ENCODE measurements at places on chromosomes 2 and 18.

GRCh38 chr18:55264108-55264507, 304.8 kb upstream of the CCDC68 start:
- no peak for DNase-seq

GRCh38 chr2:27105981-27106380, 12.9 kb downstream of the CGREF1 start:
- no peak for DNase-seq

DNA sequence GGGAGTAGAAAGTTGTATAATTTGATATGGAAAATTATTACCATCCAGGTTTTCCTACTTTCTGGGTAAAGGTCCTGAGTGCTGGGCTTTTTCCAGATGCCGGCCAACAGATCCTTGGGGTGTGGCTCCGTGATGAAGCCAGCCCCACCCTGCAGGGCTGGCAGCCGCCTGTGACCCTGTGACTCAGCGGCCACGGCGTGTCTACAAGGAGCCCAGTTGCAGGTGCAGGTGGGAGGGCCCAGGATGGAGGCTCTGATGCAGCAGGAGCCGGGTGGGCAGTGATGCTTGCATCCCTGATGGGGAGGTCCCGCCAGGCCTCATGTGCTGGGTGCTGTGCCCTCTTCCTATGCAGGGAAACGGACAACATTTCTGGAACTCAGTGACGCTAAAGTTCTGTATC, 96.0 kb upstream of the ALKAL2 start:
- no peak for DNase-seq

GRCh38 chr2:16818203-16818556, 152.5 kb upstream of the CYRIA start:
- no peak for DNase-seq

DNA sequence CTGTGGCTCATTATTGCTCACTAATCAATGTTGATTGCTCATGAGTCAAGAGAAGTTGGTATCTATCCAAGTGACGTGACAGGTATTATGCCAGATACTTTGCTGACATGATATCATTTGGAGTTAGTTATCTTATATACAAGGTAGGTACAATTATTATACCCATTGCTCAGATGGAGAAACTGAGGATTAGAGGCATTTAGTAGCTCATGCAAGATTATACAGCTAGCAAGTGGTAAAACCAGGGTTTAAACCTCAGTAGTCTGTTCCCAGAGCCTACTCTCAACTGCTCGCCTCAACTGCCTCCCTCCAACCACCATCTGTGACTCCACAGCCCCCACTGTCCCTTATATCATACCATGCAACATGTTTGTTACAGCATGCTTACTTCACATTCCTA, 6.1 kb downstream of the FIGLA start:
- no peak for DNase-seq

- no peak for DNase-seq
Observed at GRCh38 chr18:1965541-1965940, 605.8 kb downstream of the METTL4 start.

GRCh38 chr2:99988599-99988998, 153.8 kb downstream of the AFF3 start:
- no peak for DNase-seq

- no peak for DNase-seq
Observed at GRCh38 chr18:24031318-24031717, 16.8 kb downstream of the TTC39C start.

- no peak for DNase-seq
Observed at GRCh38 chr2:46547223-46548102, 68.1 kb downstream of the TMEM247 start.

- DNase-seq, result no peak
Observed at GRCh38 chr2:25201265-25201664, 32.9 kb upstream of the POMC start.

GRCh38 chr2:180191432-180192124, 184.5 kb upstream of the CWC22 start:
- DNase-seq, result no peak

DNA sequence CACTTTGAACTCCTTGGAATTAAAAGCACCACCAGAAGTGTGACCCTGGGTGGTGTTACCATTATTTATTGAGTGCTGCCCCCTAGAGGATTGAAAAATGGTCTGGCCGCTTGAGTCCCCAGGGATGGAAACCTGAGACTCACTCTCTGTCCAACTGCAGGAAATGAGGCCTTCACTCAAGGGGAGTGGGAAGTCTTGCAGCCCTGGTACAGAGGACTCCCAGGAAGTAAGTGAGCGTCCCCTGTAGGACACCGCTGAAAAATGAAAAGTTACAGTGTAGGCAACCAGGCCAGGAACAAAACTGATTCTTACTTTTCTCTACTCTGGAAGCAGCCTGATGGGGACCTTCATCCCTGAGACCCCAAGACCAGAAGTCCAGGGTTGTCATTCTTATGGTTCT, 2.2 kb upstream of the NRP2 start:
- no peak for DNase-seq

- DNase-seq, result no peak
Observed at GRCh38 chr2:233449921-233450863, 95.9 kb downstream of the DGKD start.

DNA sequence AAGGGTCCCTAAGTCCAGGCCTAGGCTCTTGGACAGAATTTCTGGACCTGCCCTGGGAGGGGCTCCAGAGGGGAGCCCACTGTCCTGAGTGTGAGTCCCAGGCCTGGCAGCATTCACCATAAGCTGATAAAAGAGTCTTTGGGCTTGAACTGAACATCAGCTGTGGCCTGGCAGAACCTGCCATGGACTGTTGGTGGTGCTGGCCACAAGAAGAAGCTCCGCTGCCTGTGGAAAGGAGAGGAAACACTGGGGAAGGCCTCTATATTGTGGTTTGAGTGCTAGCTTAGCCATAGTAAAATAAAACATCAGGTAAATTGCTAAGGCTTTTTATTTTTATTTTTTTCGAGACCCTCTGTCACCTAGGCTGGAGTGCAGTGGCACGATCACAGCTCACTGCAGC, 20.9 kb upstream of the BAZ2B start:
- DNase-seq, result no peak

DNA sequence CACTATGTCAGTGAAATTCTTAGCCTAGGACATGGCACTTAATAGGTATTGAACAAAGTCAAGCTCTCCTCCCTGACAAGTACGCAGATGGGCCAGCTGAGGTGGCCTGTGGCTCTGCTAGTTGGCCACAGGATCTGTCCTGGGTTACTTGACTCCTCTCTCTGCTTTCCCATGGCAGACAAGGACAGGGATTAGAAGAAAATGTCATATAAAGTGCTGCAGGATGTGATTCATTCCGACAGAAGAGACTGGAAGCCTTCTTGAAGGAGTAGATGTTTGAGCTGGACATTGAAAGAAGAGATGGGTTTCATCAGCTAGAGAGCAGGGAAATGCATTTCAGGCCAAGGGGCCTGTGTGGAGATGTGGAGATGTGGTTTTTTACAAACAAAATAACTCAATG, 46.7 kb downstream of the SMAD7 start:
- DNase-seq, result no peak

- no peak for DNase-seq
Observed at GRCh38 chr2:110680709-110681108, 2.8 kb upstream of the BUB1 start.

DNA sequence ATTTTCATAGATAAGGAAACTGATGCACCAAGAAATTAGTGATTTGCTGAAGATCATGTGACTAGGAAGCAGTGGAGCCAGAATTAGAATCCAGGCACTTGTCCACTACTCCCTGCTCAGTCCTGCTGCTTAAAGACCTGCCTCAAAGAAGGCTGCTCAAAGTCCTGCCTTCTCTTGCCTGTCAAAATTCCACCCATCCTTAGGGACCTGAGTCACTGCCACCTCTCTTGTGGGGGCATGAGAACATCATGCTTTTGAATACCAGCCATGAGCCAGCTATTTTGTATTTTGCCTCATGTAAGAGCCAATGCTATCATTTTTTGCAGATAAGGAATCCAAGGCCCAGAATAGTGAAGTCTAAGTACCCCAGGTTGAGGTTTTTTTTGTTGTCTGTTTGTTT, 47.1 kb downstream of the DDX1 start:
- DNase-seq, result no peak

- DNase-seq, result no peak
Observed at GRCh38 chr2:120108049-120108448, 95.2 kb downstream of the EPB41L5 start.

DNA sequence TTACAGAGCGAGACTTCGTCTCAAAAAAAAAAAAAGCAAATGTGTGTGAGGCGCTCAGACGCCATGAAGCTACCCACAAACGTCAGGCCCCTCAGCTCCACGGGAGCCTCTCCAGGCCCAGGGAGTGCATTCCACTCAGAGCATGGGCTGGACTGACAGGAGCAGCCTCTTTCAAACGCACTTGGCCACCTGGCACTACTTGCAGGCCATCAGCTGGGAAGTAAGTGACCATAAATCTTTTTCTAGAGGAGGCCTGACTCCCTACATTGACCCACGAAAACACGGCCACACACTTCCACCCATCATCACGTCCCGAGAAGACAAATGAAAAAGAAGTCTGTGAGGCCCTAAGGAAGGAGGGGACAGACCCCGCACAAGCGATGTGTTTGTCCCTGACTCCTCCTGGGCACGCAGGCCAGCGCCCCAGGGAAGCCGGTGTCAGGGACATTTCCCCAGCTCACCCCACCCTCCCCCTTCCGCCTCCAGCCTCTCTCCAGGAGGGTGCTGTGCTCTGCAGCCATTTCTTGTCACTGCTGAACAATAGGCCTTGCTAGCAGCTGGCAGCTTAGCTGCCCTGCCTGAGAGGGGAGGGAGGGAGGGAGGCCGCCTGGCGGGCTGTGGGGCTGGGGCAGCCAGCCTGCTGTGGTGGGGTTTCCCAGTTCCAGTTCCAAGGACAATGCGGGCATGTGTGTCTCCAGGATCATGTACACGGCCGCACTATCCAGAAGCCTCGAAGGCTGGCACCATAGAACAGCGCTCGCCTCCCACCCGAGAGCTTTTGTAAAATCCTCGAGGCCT, 26.6 kb downstream of the SERTAD2 start:
- no peak for DNase-seq

DNA sequence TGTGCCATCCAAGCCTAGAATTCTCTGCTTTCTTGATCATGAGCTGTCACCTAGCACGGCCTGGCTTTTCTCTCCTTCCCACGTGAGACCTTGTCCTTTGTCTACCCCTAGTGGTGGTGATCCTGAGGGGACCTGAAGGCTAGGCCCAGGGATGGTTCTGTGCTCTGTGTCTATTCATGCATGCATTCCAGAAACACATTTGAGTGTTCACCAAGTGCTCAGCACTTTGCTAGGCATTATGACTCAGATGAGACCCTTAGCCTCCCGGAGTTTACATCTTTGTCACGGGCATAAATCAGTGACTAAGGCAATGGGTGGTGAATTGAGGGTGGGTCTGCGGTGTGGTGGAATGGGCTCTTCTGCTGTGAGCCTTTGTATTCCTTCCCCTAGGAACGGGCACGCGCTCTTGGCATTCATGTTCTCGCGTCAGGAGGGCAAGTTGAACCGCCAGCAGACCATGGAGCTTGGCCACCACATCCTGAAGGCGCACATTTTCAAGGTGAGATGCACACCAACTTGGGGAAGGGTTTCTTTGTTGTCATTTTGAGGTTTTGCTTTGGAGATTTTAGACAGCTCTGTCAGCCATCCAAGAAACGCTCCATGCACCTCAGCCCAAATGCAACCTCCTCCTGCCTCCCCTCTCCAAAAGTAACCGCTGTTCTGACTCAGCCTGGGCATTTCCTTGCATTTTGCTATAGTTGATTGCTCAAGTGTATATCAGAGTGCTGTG, 100.9 kb downstream of the WDSUB1 start:
- no peak for DNase-seq

DNA sequence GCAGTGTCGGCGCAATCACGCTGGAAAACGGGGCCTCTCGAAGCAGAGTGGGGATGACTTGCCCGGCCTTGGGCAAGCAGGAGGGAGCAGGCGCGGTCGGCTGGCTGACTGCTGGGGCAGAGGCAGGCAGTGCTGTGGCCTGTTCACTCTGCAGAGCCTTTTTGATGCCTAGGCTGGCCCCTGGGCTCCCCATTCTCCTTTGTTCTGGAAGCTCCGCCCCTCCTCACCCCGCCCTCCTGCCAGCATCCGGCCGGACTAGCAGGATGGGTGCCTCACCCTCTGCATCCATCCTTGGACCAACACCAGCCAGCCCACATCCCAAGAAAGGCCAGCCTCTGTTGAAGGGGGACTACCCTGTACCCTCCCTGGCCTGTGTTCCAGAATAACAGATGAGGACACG, at the start of gene ASPRV1:
TSS of gene ASPRV1 (minus strand) at position 136 of the 400 bp plus-strand sequence. CDS start 195 bp downstream, outside the sequence.
- DNase-seq, result no peak

DNA sequence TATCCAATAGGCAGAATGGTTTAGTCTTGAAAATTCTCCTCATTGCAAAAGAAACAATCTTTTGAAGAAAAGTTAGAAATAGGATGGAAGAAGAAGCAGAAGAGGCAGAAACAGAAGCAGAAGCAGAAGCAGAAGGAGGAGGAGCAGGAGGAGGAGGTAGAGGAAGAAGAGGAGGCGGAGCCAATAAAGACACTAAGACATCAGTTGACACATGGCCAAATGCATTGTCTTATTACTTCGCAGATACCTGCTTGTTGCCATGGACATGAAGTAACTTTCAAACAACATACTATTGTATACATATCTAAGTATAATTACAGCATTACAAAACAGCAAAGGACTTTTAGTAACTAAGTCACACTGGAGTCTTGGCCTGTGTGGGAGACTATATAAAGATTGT, 606.3 kb downstream of the METTL4 start:
- DNase-seq, result no peak

DNA sequence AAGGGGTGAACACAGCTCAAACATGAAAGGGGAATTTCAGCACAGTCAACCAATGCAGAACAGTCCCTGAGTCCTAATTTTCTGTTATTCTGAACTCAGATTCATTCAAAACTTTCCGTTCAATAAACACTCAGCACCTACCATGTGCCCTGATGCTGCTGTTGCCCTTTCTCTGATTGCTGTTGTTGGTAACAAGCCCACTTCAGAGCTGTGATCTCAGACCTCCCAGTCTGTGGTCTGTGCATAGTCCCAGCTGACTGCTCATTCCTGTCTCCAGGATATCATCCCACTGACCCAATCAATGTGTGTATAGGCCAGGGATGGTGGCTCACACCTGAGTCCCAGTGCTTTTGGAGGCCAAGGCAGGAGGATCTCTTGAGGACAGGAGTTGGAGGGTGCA, 82.7 kb upstream of the SLC35G4 start:
- DNase-seq, result no peak

- DNase-seq, result no peak
Observed at GRCh38 chr2:53945538-53945937, 25.3 kb downstream of the PSME4 start.

DNA sequence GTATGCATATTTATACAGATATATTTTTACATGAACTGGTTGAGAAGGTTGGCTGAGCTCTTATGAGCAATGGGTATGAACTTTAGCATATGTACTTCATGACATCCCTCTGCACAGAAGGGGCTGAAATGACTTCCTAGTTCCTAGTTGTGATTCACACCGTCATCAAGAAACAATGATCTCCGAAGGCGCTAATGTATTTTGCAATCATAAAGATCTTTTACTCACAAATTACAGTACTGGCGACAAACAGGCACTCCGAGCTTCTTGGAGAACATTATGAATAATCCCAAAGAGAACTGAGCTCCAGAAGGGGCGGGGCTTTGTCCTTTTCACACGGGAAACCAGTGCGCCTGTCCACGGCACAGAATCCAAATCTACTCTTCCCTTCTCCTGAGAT, 18.1 kb downstream of the BCL2 start:
- DNase-seq, result no peak

GRCh38 chr2:241722896-241723454, 11.5 kb upstream of the D2HGDH start:
- no peak for DNase-seq

- DNase-seq, result no peak
Observed at GRCh38 chr18:22164337-22165048, 4.9 kb upstream of the GATA6 start.

- no peak for DNase-seq
Observed at GRCh38 chr18:55582325-55582724, 5.7 kb downstream of the TCF4 start.
